ENCODE measurements at places on chromosomes 2 and 18.
A peak's percentile ranks its signal among the peaks of the same experiment; 100 is the strongest.

- DNase-seq = no peak
These were observed 400.3 kb upstream of the PKDCC start for GRCh38 chr2:41647468-41648050.

GRCh38 chr2:20593072-20594034 lies 57.5 kb downstream of the HS1BP3 start:
- DNase-seq = no peak

DNA sequence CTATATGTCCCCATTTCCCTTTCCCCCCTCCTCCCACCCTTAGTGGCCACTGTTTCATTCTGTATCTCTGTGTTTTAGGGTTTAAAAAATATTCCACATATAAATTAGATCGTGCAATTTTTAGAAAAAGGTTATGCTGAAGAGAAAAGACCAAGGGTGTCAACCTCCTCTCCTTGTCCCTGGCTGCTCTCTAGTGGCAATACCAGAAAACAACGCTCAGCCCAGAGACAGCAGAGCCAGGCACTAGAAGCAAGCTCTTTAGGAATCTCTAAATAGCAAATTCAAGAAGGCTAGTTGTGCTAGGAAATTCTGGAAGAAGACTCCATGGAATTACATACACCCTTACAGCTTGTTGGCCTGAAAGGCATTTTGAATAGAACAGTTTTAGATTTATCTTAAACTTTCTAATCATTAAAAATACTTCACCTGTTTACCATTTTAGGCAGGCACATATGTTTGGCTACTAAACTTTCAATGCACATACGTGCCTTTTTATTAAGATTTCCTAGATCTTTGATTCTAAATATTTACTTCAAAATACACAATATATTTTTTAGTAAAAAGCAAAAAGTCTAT lies 35.1 kb upstream of the RASGRP3 start:
- DNase-seq = no peak

DNA sequence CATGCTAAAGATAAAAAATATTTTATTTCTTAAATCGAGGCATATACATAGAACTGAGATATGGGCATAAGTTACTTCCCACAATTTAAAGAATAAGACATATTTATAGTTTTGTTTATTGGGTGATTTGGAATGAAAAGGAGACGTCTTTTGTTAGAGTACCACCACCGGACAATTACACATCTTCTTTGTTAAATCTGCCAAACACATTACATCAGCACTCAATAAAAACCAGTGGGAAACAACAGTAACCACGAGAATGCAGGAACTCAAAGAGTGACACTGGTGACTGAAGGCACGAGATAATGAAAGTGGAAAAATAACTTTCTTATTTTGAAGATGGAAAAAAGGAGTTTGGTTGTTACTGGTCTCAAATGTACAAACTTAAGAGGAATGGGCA lies 92.6 kb upstream of the TFCP2L1 start:
- DNase-seq = no peak

DNA sequence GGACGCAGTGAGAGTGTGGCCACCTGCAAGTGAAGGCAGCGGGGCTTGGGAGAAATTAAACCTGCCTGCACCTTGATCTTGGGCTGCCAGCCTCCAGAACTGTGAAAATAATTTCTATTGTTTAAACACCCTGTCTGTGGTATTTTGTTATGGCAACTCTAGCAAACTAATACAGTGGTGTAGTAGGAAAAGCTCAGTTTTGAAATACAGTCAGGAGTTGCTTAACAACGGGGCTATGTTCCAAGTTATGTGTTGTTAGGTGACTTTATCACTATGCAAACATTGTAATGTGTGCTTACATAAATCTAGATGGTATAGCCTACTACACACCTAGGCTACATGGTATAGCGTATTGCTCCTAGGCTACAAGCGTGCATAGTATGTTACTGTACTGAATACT lies 93.4 kb upstream of the FN1 start:
- no peak for DNase-seq

DNA sequence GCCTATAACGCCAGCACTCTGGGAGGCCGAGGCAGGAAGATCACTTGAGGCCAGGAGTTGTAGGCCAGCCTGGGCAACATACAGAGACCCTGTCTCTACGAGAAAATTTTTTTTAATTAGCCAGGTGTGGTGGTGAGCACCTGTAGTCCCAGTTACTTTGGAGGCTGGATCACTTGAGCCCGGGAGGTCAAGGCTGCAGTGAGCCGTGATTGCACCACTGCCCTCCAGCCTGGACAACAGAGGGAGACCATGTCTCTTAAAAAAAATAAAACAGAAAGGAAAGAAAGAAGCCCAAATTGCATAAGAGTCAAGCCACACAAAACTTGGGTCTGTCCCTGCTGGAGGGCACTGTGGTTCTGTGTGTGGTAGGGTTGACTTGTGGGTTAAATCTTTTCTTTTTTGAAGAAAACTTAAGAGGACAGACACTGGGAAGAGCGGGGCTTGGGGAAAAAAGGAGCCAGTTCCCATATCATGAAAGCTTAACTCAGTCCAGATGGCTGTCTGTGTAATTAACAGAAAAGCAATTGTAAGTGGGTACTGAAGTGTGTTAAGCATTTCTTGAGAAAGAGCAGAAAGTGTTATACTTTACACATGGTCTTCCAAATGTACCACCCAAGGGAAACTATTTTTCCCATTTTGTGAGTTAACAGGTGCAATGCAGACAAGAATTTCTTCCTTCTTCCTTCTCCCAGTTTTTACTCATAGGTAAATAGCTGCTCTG lies 115.1 kb downstream of the ALPK2 start:
- DNase-seq = no peak

DNA sequence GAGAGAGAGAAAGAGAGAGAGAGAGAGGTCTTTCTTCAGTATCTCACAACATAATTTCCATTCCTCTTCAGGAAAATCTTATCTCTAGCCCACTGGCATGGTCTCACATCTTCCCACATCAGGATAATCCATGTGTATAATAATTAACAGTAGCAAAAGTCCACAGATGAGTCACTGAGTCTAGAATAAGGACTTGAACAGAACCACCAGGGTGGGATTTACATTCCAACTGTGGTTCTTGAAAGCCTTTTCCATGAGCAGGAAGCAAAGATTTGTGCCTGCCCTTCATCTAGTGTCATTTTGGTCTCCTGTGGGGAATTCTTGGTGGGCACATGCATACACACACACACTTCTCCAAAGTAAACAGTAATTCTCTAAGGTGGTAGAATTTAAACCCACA lies 107.1 kb upstream of the TCF4 start:
- DNase-seq = no peak

DNA sequence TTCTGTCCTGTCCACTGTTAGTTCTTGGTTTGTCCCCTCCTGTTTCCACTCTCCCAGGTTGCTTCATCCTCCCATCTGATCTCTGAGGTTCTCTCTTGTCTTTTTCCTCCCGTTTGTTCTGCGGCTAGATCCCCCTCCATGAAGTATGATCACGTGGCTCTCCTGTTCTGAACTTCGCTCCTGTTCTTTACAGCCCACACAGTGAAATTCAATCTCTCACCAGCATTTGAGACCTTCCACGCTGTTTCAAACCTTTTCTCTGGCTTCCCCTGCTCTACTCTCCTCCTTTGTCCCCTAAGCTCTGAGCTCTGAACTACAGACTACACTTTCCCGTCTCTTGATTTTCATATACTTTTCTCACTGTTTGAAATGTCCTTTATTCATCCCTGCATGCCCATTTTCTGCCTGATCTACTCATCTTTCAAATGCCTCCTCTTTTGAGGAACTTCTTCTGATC lies 83.5 kb downstream of the OSBPL6 start:
- no peak for DNase-seq

GRCh38 chr2:72629062-72629461 lies 196.8 kb downstream of the EXOC6B start:
- no peak for DNase-seq

DNA sequence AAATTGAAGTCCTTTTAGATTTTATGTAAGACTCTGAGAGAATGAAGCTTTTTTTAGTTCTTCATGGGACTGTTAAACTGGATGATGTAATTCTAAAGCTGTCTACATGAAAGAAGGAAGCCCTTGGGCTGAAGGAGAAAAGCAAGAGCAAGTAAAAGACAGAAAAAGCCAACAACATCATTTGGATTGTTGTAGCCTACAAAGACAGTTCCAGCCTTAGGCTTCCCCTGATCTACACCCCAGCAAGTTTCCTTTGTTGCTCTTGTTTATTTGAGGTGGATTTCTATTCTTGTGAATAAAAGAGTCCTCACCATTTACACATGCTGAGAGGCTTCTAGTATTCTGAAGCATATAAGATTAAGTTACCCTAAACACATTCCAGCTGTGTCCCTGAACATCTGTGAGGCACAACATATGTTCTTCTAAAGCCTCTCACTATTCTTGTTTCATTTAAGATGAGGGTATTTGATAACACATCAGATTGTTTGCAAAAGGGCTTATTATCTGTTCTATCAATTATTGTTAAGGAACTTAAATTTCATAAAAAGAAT lies 377.8 kb downstream of the LNPK start:
- no peak for DNase-seq

GRCh38 chr2:81747481-81748070 lies 1443.0 kb upstream of the LRRTM1 start:
- no peak for DNase-seq

DNA sequence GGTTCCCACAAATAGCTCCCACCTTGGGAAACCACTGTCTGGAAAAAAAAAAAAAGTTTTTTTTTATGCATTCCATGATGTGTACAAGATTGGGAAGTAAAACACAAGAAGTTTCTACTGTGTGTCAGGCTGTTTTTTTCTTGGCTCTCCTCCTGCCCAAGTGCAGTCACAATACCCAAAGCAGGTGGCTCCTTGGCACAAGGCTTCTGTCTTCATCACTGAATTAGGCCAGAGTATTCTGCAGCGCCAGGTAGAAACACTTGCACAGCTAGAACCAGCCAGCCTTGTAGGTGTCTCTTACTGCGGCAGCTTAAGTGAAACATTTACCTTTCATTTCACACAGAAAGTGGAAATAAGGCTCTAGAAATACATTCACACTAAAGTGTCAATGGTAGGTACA lies 23.8 kb upstream of the MAL start:
- DNase-seq = peak; percentile 16

GRCh38 chr2:174051741-174052583 lies 86.8 kb upstream of the SP3 start:
- DNase-seq = no peak

GRCh38 chr18:5447442-5447841 lies 96.4 kb downstream of the EPB41L3 start:
- DNase-seq = no peak

DNA sequence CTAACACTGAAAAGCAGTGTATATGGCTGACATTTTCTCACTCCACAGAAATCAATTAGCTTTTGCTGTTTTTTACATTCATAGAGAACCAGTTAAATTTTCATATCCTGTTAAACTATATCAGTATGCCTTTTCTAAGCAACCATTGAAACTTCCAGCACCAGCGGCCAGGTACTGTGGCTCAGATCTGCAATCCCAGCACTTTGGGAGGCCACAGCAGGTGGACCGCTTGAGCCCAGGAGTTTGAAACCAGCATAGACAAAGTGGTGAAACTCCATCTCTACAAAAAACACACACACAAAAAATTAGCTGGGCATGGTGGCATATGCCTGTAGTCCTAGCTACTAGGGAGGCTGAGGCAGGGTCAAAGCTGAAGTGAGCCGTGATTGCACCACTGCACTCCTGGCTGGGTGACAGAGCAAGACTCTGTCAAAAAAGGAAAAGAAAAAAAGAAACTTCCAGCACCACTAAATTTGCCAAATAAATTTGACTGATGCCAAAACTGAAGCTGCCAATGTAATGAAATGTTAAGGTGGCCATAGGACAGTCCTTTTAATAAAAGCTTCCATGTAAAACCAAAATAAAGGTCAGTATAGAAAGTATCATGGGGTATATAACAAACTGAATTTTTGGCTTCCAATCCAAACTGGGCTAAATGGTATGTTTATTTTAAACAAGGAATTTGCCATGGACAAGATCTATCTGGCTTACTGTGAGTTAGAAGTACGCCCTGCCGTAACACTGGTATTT lies 3.5 kb downstream of the SFT2D3 start:
- no peak for DNase-seq

DNA sequence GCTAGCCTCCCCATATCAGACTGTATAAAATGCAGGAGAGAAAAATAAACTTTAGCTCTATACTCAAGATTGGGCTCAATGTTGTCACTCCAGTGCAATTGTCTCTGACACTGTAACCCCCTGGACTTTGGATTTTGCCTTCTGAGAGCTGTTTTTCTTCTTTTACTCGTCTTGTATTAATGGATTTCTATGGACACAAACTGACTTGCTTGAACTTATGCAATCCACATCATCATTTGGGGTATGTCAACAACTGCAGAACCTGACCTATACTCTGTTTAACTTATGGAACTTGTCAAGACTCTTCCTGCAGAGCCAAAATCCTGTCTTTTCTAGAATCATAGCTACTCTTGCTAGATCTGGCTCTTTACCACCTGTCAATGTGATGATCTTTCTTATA lies 257.8 kb upstream of the DCC start:
- DNase-seq = no peak

GRCh38 chr2:237149425-237149824 lies 63.7 kb downstream of the COPS8 start:
- no peak for DNase-seq

DNA sequence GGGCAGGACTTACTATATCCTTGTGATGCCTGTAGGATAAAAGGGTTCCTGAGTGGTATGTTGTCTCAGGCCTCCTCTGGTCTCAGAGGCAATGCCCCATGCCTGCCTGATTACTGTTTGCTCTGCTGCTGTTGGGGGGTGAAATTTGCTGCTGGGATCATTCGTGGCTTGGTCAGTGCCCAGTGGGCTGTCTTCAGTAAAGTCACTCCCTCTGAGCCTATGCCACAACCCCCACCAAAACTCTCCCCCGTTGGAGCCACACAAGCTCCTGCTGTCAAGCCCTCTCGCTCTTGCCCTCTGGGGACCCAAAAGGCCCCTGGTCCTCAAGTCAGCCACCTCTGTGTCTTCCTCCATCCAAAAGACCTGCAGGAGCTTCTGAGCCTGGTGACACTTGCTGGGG lies 38.6 kb upstream of the TGIF1 start:
- DNase-seq = no peak

DNA sequence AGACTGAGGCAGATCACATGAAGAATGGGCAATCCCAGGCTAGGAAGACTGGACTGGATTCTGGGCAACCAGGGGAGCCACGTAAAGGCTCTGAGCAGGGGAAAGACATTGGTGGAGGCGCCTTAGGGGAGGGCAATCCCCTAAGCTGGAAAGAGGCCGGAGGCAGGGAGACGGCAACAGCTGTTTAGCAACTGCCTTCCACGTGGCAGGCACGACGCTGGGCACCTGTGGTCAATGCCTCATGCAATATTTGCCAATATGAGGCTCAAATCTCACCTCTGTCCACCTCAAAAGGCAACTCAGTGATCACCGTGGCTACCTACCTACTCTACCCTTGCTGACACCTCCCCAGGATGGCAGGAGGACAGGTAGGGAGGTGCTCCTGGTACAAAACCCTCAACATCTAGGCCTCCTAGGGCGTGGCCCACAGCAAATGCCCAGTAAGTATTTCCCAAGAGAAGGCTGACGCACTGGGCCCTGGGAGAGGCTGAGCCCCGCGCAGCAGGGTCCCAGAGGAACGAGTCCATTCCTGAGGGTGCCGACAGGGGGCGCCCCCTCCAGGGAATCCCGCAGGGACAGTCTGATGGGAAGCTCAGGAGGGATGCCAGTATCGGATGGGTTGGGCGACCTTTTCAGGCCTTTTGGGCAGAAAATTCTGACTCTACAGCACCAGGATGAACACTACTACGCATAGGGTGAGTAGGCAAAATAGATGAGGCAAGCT lies 8.9 kb downstream of the BOLA3 start:
- no peak for DNase-seq

- DNase-seq = no peak
These were observed 10.8 kb upstream of the NEU4 start for GRCh38 chr2:241798081-241798630.

Data from natural killer cell treated with Interleukin-12 subunit alpha and Interleukin-12 subunit beta and Interleukin-15 and Interleukin-18, amount 100 ng/mL, for 72 hours (primary cell).